ENCODE measurements at places on chromosomes 7 and 10. TPM values are rescaled to one million over a fixed set of nuclear protein-coding genes. Genes with fewer than 3 reads are reported as not detected.

LIPN gene
- not detected for total RNA-seq

ITPRID1 gene
- total RNA-seq = not detected

TUBB8 gene
- total RNA-seq = not detected

SPDYE9 gene
- total RNA-seq = not detected

PNLIPRP3 gene
- not detected for total RNA-seq

ANXA7 gene
- total RNA-seq = 120 TPM

TAS2R41 gene
- total RNA-seq = not detected

NOM1 gene
- 16.4 TPM for total RNA-seq

EDRF1 gene
- 28.1 TPM for total RNA-seq

FAM25C gene
- not detected for total RNA-seq

SRRM3 gene
- 0.18 TPM for total RNA-seq

NCF1 gene
- total RNA-seq = not detected

TEX36 gene
- not detected for total RNA-seq

ZKSCAN5 gene
- 16.3 TPM for total RNA-seq

RSPH10B gene
- total RNA-seq = not detected

AVPI1 gene
- 30.8 TPM for total RNA-seq

SPRN gene
- total RNA-seq = 0.36 TPM

RBP3 gene
- not detected for total RNA-seq

OR2A12 gene
- total RNA-seq = not detected

TMEM176A gene
- total RNA-seq = not detected

TFEC gene
- total RNA-seq = 0.28 TPM

CLRN3 gene
- total RNA-seq = not detected

CYP26A1 gene
- total RNA-seq = not detected

KIF20B gene
- 23.5 TPM for total RNA-seq

NYAP1 gene
- total RNA-seq = 0.28 TPM

AKR1C4 gene
- total RNA-seq = not detected

CTNNA3 gene
- 0.83 TPM for total RNA-seq

SPAM1 gene
- not detected for total RNA-seq

CWF19L1 gene
- total RNA-seq = 26.7 TPM

CD36 gene
- 0.54 TPM for total RNA-seq

CFAP46 gene
- total RNA-seq = 1.7 TPM

C10orf67 gene
- 0.18 TPM for total RNA-seq

CADPS2 gene
- 0.54 TPM for total RNA-seq

GALNT17 gene
- not detected for total RNA-seq

LEP gene
- total RNA-seq = not detected

CALCR gene
- not detected for total RNA-seq

ECHDC3 gene
- total RNA-seq = 2.8 TPM

UCN3 gene
- total RNA-seq = not detected

EBF3 gene
- total RNA-seq = 0.36 TPM

MYL10 gene
- not detected for total RNA-seq

CYP26C1 gene
- under 0.01 TPM for total RNA-seq

SLC26A4 gene
- total RNA-seq = 0.56 TPM

BHLHA15 gene
- not detected for total RNA-seq

SPDYE8 gene
- total RNA-seq = not detected

GFRA1 gene
- total RNA-seq = 8.6 TPM

ARHGAP12 gene
- total RNA-seq = 42.2 TPM

TEX47 gene
- total RNA-seq = not detected

FAM25G gene
- not detected for total RNA-seq

HOXA6 gene
- total RNA-seq = 1.4 TPM

C10orf62 gene
- total RNA-seq = not detected

ASB10 gene
- not detected for total RNA-seq

DAGLB gene
- total RNA-seq = 35.3 TPM

MKX gene
- 0.28 TPM for total RNA-seq

Measured in IMR-90 (cell line).